ENCODE measurements at places on chromosomes 2 and 18.

DNA sequence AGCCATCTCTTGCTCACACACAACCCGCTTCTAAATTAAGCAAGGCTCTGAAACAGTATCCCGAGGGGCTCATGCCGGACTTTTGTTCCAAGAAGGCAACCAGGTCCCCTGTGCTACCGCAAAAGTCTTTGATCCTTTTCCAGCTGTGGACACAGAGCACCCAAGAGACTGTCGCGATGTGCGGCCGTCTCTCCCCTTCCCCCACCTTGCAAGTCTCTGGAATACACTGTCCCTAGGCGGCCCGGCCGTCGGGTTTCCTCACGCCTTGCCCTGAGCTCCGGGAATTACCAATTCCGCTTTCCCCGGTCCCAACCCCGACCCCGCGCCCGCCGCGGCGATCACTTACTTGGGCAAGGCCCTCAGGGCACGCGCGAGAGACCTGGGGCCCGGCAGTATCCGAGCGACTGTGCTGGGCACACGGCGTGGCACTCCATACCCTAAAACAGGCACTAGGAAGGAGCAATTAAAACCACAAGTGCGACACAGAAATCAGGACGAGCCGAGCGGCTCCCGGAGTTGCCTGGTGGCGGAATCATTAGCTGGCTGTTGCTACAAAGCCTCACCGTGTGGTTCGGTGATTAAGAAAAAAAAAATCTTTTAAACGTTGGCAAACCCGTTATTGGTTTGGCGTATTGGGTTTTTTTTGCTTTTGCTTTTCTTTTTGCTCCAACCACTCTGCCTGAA lies 2.2 kb upstream of the DLX1 start:
- no peak for DNase-seq

- no peak for DNase-seq
Observed at GRCh38 chr18:74477771-74478170, 18.4 kb upstream of the CNDP2 start.

DNA sequence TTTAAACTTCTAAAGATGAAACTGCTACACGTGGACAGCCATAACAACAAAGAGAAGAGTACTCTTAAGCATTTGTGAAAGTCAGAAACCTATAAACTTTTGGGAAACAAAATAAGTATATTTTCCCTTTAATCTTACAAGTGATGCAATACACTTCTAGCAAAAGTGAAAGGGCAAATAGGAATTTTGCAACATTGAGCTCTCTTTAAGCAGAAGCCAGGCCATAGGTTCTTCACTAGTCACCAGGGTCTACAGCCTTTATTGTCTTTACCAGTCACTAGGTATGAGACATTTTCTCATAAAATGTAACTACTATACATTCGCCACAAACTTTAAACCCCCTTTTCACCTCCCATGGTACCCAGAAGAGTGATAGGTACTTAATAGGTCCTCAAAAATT lies 37.5 kb downstream of the SCN1A start:
- no peak for DNase-seq

GRCh38 chr18:70489986-70490933 lies 201.4 kb downstream of the SOCS6 start:
- DNase-seq, result no peak

GRCh38 chr2:116490511-116491145 lies 1323.9 kb upstream of the DDX18 start:
- DNase-seq, result no peak

DNA sequence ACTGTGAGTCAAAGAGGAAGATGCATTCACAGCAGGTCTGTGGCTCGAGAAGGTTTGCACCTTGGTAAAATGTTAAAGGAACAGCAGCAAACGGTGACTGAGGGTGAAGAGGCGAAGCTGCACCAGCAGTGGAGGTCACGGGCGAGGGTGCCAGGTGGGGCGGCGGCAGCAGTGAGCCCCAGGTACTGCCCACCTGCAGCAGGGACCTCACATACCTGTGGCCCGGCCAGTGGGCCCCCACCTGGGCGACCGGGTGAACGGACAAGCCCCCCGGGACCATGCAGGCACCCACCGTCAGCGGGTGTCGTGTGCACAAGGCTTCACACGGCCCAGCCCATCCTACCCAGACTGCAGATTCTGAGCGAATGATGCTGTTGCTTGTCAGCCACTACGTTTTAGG lies 23.6 kb upstream of the KCNG2 start:
- no peak for DNase-seq

DNA sequence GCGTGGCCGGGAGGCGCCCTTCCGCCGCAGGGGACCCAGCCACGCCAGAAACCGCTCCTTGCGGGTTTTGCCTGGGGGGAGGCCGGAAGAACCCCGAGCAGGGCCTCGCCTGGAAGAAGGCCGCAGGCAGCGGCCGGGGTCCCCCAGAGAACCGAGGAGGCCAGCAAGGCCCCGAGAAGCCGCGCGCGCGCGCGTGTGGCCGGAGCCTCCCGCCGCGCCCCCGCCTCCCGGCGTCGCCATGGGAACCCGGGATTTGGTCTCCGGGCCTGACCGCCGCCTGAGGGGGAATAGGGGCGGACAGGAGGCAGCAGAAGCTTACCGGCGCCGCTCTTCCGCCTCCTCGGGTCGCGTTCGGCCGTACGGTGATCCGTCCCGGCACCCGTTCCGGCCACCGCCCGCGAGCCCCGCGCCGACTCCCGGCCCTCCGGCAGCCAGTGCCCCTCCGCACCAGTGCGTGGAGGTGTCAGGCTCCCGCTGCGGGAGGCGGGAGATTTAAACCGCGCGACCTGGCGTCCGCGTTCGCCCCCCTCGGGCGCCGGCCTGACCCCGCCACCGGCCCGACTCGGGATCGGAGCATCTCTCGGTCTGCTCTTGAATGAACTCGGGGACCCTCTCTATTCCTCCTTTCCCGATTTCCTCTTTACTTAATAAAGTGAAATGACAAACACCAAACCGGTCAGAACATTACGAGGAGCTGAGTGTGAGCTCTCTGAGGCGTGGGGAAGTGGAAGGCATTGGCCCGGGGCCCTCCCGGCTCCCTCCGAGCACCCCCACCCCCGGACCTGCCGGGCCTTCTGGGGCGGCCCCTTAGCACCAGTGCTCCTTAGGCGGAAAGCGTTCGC lies at the start of gene ICA1L:
ICA1L (minus strand) TSS at position 467 of the 842 bp plus-strand sequence. CDS start 42,757 bp downstream, outside the sequence.
- peak; percentile 62 for DNase-seq

GRCh38 chr2:169106563-169107545 lies 37.5 kb downstream of the DHRS9 start:
- DNase-seq, result no peak

GRCh38 chr2:202944816-202945215 lies 32.7 kb downstream of the CARF start:
- DNase-seq, result no peak

- DNase-seq, result no peak
Observed at GRCh38 chr18:80056095-80056494, 21.9 kb downstream of the RBFA start.

DNA sequence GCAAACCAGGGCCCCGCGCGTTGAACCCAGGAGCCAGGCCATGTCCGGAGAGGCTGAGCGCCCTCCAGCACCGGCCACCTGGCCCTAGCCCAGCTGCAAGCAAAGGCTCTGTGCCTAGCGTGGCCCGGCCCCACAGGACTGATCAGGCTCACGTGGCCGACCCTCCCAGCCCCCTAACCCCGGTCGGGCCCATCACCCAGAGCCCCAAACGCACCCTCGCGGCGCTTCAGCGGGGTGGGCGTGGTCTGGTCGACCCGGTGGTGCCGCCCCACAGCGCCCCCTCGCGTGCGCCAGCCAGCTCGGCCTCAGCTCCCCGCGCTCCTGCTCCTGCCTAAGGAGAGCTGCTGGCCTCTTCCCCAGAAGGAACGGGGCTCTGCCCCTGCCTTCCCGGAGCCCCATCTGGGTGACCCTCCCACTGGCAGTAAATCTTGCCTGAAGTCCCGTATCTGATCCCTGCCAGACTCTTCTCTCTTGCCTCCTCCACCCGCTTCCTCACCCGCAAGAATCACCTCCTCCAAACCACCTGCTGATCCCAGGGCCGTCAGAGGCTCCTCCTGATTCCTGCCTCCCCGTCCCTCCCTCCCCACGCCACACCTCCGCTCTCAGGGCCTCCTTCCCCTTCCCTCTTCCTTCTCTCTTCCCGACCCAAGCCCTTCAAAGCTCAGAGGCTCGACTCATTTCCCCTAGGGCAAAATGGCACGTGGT lies 12.3 kb upstream of the TEX51 start:
- DNase-seq, result peak; percentile 86

- DNase-seq, result no peak
Observed at GRCh38 chr2:39661826-39662225, 3.9 kb upstream of the TMEM178A start.

DNA sequence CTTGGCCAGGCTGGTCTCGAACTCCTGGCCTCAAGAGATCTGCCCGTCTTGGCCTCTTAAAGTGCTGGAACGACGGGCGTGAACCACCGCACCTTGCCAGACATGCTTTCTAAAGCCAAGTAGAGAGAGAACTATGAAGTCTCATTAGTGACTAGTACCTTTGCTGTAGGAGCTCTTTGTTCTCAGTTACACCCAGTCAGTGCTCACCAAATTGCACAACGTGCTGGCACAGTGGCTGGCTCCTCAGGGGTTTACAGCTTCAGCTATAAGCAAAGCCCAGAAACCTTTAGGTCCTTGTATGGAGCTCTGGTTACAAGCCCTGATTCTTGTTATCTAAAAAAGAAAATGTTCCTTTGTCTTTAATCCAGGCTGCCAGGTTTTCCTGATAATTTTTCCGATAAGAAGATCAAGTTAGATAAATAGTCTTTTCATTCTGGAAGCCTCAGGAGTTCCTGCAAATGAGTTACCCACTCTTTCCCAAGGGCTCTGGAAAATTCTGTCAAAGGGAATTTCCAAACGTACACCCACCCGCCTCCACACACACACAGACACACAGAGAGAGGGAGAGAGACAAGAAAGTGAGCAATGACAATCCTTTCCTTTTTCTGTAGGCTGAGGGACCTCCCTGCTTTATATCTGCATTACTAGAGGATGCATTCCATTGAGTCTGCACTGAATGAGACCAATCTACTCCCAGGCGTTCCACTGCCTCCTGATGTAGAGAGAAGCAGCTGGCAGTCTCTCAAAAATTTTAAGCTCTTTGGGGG lies 100.2 kb upstream of the CSRNP3 start:
- DNase-seq, result no peak

DNA sequence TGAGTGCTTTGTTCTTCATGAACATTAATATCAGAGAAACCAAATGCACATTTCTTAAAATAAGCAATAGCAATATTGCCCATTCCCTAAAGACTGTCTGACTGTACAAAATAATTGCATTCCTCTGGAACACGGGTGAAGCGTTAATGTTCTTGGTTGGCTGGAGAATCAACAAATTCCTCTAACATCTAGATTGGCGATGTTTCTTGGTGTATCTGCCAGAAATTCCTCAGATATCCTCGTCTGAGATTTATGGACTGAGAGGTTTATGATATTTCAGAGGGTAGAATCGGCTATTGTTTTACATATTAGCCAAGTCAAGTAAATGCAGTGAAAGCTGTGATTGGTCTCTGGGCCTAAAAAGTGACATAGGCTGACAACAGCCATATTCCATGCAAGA lies 27.1 kb upstream of the SPTBN1 start:
- no peak for DNase-seq

DNA sequence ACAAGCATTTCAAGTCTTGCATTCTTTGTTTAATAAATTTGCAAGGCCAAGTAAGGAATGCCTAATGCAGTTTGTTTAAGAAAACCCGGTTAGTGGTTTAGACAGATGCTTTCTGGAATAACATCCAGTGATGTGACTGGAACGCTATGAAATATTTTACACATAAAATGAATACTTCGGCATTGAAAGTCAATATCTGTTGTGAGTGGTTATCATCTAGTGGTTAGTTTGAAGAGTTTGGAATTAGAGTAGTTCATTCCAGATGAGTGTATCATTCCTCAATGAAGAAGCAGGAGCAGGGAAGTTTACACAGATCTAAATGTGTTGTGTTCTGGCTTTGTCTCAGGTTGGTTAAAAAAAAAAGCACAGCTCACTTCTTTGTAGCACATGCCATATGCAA lies 608.0 kb upstream of the PIK3C3 start:
- DNase-seq, result no peak

DNA sequence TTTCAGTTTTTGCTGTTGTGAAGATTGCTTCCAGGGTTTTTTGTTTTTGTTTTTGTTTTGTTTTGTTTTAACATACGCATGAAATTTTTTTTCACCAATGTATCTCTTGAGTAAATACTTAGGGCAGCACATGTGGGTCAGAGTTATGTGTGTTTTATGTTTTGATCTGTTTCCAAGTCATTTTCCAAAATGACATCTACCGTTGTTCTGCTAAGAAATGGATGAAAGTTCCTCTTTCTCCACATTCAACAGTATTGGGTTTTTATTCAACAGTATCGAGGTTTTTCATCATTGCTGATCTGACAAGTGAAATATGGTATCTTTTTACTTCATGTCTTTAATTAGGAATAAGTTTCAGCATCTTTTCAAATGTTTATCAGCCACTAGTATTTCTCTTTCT lies 16.7 kb downstream of the RNF144A start:
- no peak for DNase-seq

DNA sequence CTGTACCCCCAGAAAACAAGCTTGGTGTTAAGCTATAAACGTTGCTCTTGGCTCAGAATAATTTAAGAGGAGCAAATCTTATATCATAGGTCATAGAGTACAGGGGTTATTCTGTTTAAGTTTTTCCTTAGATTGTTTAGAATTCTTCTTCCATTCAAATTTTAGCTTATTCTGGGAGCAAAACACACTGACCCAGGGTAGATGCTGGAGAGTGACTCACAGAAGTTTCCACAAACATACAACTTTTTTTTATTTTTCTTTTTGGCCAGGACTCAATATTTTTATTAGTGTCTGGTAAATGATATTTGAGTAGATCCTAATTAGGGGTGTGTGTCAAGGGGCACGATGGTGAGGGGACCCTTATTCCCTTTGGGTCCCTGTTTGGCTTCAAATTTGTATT lies 71.5 kb upstream of the PSME4 start:
- no peak for DNase-seq

DNA sequence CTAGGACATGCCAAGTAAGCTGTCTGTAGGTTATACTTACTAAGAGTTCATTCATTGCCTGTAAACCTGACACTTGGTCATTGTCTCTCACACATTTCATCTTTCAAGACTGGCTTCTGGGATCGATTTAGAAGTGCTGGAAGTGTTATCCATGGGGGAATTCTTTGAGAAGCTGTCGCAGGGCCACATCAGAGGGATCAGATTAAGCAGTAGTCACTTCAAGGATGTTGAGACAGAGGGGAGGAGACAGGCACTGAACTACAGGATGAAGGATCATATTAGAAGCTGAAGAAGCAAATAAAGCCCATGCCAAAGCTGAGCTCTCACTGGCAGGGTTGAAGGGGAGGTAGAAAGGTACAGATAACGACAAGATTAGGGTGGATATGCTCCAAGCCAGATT lies 49.0 kb downstream of the CDK15 start:
- no peak for DNase-seq

Measured in germinal center (tissue), 1 donor.